Spleen (tissue), 13 donors: ENCODE measurements at places on chromosomes 12 and 14. TPM values are rescaled to one million over a fixed set of nuclear protein-coding genes. Genes with fewer than 3 reads are reported as not detected.

DNA sequence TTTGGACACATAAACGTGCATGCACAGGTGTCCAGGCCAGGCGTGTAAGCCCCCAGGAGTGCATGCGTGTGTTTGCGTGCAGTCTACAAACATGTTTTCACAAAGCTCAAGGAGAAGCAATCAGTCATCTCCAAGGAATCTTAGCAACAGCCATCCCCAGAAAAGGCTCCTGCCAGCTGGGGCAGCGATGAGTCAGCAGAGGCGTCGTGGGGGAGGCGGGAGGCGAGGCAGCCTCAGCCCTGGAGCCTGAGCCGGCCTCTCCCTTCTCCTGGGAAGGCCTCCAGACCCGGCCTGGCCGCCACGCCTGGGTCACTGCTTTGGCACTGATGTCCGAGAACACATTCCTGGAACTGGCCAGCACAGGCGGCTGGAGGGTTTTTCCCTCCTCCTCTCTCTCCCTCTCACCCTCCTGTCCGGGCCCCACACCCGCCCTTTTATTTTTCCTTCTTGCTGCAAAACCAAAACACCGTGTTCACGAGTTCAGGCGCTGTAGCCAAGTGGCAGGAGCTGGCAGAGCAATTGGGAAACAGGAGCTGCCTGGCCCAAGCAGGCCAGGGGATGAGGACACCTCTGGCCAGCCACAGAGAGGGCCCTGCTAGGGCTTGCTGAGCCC, 92.7 kb downstream of the LRRC74A start:
- peak; percentile 88 for DNase-seq

- DNase-seq, result no peak
Measured at GRCh38 chr14:90894241-90894640, 78.0 kb upstream of the TTC7B start.

DNA sequence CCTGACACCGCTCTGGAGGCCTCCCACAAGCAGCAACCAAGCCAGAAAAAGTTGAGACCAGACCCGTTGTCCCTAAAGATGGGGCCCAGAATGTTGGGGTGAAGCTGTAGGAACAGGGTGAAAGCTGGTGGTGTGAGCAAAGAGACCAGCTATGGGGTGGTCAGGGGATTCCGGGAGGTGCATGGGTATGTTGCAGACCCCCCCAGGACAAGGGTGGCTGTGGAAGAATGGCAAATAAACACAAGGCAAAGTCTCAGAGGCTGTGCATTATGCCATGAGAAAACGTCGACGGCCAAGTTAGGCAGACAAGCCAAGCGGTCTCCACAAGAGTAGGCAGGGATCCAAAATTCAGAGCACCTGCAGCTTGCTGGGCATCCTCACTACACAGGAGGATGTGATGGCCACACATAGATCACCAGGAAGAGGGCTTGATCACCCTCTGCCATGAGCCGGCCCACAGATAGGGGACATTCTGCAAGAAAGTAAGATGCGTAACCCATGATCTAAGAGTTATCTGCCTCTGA, 58.8 kb upstream of the KCNA1 start:
- no peak for DNase-seq

Gene DUSP16
- total RNA-seq, result 26.9 TPM

Gene IL26
- not detected for total RNA-seq

Gene GPR84
- total RNA-seq, result 5.1 TPM

Gene KERA
- not detected for total RNA-seq

Gene GALNT4
- 14.8 TPM for total RNA-seq

Gene TIMM9
- total RNA-seq, result 28.6 TPM
